ENCODE measurements at places on chromosomes 6 and 20.

GRCh38 chr6:13604546-13605416, 10.4 kb upstream of the NOL7 start:
- no peak for DNase-seq

- no peak for DNase-seq
Measured at GRCh38 chr6:10309457-10310329, 105.2 kb downstream of the TFAP2A start.

DNA sequence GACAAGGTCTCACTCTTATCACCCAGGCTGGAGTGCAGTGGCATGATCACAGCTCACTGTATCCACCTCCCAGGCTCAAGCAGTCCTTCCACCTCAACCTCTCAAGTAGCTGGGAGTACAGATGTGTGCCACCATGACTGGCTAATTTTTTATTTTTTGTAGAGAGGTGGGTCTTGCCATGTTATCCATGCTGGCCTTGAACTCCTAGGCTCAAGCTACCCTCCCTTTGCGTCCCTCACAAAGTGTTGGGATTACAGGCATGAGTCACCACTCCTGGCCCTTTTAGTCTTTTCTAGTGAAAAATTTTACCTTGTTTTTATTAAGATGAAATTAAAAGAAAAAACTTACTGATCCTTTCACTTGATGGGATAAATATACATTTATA, 17.2 kb downstream of the CDC5L start:
- no peak for DNase-seq

DNA sequence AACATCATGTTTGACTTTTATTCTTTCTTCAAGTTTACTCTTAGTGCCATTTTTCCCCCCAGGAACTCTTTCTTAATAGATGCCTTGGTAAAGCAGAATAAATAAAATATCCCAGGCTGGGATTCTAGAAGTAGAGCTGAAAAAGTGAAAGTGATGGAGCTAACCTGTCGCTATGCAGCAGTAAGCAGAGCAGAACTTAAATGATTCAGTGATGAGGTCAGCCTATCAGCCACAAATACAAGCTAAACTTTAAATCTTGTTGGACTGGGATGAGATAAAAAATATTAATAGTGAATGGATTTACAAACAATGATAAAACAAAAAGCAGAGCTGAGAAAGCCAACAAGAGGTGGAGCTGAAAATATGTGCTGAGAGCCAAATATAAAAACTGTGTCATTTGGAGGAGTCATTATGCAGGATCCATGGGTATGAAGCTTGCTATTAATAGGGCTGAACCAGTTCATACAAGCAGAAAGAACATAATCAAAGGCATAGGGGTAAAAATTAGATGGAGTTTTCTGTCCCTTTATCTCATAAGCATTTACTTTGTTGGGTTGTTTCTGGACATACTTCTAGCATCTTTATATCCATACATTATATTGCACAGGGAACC, 877.8 kb downstream of the EPHA7 start:
- no peak for DNase-seq

- peak; percentile 47 for DNase-seq
Measured at GRCh38 chr20:50467718-50468356, 42.3 kb upstream of the PTPN1 start.

DNA sequence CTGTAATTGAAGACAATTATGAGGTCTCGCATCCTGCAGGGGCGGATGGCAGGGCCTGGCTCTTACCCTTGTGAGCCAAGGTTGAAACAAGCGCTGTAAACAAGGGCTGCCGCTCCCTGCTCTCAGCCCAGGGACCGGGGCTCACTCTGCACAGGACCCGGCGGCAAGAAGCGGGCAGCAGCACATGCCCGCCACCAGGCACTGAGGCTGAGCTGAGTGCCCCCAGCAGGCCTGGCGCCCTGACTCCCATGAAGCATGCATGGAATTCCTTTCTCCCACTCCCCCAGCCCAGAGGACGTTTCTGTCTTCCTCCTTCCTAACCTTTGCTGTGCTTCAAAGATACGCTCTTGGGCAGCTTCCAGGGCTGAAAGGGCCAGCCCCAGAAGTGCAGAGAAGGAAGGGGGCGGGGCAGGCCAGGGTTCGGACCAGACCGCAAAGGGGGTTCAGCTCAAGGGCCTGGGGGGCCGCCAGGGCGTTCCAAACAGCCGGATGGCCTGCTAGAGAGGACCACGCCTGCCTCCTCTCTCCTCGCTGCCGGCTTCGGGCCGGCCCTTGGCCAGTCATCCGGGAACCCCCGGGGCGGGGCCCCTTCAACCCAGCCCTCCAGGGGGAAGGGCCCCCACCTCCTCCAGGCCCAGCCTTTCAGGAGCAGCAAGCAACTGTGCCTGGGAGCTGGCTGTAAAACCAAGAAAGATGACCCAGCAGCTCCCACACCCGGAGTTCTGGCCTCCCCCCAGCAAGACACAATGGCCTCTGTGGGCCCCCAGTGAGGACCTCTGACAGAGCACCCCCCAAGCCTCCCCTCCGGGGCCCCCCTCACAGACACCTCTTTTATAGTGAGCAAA, 109.9 kb downstream of the NOL4L start:
- no peak for DNase-seq

DNA sequence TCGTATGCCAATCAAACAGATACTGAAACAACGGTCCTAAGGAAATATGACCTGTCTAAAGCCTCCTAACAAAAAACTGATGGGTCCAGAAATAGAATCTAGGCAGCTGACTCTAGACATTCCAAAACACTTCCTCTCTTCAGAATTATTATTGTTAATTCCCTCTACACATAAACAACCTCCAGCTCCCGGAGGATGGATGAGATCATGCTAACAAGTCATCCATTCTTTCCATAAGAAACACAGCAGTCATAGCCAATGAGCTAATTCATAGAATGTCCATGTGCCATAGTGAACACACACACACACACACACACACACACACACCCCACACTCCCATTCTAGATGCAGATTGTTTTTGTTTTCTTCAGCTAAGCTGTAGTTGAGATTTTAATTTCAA, 44.3 kb downstream of the HDGFL1 start:
- no peak for DNase-seq

DNA sequence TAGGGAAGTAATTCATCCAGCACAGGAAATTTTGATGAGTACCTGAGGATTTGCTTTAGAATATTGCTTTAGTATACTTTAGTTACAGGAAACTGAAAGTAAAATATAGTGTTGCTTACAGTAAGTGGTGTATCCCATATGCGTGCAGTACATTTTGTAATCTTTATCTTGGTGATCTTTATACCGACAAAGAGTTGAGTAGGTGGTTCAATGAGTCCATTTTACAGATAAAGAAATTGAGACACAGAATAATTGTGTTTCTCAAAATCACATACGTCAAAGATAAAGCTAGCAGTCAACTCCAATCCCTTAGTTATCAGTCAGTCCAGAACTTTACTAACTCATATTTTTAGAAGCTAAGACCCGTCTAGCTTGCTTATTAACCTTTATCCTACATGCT, 65.8 kb upstream of the E2F3 start:
- DNase-seq: no peak

GRCh38 chr6:155185544-155185943, 78.3 kb upstream of the CLDN20 start:
- DNase-seq: no peak

GRCh38 chr6:40163924-40164323, 229.7 kb upstream of the MOCS1 start:
- DNase-seq: no peak

DNA sequence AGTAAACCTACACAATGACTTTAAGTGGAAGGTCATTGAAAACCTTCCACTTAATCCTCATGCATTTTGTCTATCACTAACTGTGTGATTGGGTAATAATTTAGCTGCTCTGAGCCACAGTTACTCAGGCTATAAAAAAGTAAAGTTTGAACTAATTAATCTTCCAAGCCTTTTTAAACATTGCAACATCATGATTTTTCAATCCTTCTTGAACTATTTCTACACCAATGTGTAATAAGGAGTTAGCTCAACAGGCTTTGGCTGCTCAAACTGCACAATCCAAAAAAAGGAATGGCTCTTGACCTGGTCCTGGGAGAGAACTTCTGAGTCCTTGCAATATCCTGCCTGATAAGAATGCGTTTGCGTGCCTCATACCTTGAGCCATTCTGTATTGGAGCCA, 34.8 kb upstream of the FILIP1 start:
- no peak for DNase-seq

DNA sequence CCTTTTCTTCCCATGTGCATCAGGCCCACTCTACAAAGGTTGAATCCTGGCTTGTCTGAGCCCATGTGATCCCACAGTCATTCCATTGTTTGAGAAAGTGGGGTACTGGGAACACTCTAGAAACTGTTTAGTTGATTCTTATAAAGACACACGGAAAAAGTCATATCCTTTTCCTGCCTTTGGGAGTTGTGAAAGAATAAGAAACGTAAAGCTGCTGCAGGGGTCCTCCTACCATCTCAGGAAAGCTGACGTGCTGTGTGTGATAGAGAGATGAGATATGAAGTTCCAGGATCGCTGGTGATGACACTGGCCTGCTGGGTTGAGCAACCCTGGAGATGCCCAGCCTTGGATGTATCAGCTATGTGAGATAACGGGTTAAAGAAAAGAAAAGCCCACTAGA, 21.3 kb upstream of the HLA-DRB5 start:
- no peak for DNase-seq

DNA sequence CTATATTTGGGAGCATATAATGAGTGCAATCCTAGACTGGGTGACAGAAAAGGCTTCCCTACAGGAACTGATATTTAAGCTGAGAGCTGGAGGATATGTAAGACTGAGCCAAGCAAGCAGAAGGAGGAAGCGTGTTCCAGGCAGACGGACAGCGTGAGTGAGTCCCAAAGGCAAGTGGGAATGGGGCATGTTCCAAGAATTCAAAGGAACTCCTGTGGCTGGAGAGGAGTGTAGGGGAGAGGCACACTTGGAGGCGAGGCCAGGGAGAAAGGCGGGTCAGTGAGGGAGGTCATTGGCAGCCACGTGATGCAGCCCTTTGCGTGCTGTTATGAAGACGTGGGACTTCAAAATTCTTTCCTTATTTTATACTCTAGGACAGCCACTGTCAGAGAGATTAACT, 27.9 kb upstream of the SGK1 start:
- DNase-seq: no peak

DNA sequence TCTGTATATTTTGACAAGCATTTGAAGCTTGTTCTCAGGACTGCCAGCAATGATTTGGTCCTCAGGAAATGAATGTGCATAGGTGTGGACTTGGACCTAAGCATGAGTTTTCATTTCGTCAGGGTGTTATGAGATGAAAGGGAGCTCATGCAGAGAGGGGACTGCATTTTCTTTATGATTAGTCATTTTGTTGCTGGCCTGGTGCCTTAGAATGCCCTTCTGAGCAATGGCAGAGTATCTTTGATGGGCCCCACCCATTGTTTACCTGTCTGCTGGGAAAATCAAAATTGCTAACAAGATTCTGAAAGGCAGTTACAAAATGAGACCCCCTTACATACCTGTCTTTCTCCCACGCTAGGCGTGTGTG, 51.5 kb upstream of the MTHFD1L start:
- no peak for DNase-seq

DNA sequence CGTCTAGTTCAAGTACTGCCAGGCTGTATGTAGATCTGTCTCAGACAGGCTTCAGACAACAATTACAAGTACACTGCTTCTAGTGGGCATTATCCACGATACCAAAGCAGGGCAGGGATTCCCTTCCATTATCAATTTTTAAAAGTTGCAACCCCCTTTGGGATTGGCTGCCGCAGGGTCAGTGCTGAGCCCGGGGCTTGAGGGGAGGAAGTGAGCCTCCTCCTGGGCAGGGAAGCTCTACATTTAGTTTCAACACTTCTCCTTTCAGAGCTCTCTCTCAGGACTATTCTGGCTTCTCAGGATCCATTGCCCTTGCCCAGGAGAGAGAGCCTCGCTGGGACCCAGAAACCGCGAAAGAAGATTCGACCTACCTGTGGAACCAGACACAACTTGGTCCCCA, 1.5 kb downstream of the HTR1B start:
- DNase-seq: no peak

- no peak for DNase-seq
Measured at GRCh38 chr6:115891750-115892149, 168.9 kb downstream of the FRK start.

GRCh38 chr20:53032478-53032932, 60.3 kb downstream of the TSHZ2 start:
- no peak for DNase-seq

DNA sequence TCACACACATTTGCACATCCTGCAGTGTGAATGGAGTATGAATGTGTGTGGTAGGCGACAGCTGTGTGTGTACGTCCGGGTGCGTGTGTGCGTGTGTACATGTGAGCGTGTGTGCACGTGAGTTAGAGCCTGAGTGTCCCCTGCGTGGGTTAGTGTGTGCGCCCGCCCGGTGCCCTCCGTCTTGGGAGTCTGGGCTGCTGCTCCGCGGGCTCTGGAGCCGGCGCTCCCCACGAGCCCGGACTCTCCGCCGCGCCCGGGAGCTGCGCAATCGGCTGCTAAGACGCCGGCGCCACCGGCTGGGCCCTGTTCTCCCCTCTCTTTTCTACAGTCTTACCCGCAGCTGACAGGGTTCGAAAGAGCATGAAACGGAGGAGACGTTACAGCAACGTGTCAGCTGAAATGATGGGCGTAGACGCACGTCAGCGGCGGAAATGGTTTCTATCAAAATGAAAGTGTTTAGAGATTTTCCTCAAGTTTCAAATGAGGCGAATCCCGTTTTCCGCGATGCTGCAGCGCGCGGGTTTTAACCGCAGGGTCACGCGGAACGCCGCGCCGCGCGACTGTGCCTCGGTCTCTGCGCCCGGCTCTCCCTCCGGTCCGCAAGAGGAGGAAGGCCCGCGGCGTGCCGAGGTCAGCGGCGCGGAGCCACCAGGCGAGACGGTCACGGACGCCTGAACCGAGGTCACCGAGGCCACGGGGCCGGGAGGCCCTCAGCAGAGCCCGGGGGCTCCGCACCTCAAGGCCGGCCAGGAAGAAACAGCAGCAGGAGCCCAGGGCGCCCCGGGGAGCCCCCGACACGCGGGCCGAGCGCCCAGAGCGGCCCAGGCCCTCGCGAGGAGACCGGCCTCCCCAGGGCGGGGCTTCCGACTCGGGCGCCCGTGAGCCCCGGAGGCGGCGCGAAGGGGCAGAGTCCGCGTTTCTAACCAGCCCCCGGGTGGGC, 95.3 kb upstream of the BHLHE23 start:
- DNase-seq: peak; percentile 68

GRCh38 chr6:111759836-111760785, 113.1 kb downstream of the FYN start:
- peak; percentile 50 for DNase-seq

GRCh38 chr20:11376998-11377397, 540.7 kb upstream of the BTBD3 start:
- DNase-seq: no peak

- no peak for DNase-seq
Measured at GRCh38 chr20:52280407-52280806, 88.8 kb upstream of the ZFP64 start.

DNA sequence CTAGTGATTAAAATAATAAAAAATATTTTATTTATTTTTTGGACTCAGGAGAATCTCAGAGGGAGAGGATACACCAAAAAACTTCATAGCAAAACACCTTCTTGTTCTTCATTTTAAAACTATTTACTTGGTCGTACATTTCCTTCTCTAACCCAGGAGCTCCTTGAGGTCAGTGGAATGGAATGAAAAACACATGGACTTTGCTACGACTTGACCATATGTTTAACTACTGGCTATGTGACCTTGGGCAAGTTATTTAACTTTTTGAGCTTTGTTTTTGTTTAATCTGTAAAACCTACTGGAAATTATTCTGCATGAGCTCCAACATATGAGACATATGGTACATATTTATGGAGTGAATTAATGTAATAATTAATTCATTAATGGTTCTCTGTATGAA, 1005.5 kb upstream of the CITED2 start:
- no peak for DNase-seq

GRCh38 chr6:131773284-131773950, 34.4 kb upstream of the ENPP1 start:
- no peak for DNase-seq
